ENCODE measurements at places on chromosomes 5 and 9.

- peak; percentile 82 for DNase-seq
Measured at GRCh38 chr5:107425541-107426031, 245.2 kb downstream of the EFNA5 start.

GRCh38 chr5:159003045-159004030 is 96.4 kb downstream of the EBF1 start:
- DNase-seq = peak; percentile 32

- no peak for DNase-seq
Measured at GRCh38 chr9:89477384-89477783, 20.5 kb downstream of the SEMA4D start.

DNA sequence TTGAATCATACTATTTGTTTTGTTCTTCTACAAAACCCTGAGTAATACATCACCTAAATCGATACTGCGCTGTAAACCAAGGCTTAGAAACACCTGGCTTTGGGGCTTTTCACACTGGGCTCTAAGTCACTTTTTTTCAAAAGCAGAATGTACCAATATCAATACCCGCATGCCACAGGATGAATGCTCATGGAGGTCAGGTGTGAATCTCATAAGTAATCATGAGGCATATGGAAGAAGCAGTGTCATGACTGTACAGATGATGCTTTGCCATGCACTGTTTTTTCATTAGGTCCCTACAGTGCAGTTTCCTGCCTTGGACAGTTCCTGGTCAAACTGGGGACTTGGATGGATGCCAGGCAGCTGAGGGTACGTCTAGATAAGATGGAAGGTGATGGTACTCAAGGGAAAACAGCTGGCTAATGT is 49.0 kb upstream of the ATG10 start:
- no peak for DNase-seq

DNA sequence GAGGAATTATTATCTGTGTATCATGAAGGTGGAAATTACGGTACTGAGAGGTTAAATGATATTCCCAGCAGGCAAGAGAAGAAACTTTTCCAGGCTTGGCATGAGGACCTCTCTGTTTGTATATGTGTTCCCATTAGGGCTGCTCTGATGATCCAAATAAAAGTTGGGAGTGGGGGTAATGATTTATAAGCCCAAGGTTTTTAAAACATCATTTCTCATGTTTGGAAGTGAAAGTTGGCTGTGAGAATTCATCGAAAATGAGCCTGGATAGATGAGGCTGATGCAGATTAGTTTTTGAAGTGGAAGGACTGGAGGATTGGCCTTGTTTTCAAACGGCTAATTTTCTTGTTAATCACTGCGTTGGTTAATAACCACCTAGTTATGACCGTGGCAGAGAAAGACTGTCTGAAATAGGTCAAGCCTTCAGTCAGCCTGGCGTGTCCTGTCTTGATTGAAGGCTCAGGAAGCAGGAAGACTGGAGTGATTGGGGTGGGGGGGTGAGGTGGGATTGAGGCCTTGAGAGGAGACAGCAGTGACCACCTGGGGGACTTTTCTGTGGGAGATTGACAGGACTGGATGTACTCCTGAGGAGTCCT is 391.0 kb upstream of the WWC1 start:
- DNase-seq = no peak

Measured in fibroblast of pulmonary artery (primary cell).